Jurkat, Clone E6-1 (cell line): ENCODE measurements at places on chromosomes 11 and 22.
A peak's percentile ranks its signal among the peaks of the same experiment; 100 is the strongest.

- DNase-seq: no peak
Measured at GRCh38 chr22:44755417-44755816, 3.0 kb downstream of the ARHGAP8 start.

- no peak for DNase-seq
Measured at GRCh38 chr11:100629671-100630070, 57.4 kb upstream of the ARHGAP42 start.

- DNase-seq: no peak
Measured at GRCh38 chr11:19906126-19906525, 193.5 kb downstream of the NAV2 start.

- no peak for DNase-seq
Measured at GRCh38 chr22:45991098-45991497, 14.1 kb upstream of the WNT7B start.

- DNase-seq: no peak
Measured at GRCh38 chr11:40797981-40798380, 661.5 kb downstream of the LRRC4C start.

- DNase-seq: no peak
Measured at GRCh38 chr11:111938687-111939160, 1.6 kb downstream of the DIXDC1 start.

DNA sequence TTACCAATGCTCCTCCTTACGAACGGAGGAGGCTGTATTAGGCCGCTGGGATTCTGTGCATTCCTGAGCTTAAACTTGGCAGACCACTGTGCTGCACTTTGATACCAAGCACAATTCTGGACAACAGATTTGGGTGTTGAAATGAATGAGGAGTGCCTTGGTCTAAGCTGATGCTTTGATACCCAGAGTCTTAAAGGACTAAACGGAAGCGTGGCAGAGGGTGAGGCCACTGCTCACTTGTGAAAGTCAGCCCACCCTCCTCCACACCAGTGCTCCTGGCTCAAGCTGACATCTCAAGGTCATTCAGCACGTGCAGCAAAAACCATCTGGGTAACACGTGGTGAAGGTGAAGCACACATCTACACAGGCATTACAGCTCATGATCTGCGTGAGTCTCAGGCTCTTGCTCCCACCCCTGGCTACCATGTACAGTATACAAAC lies 85.9 kb downstream of the MICAL3 start:
- DNase-seq: no peak

DNA sequence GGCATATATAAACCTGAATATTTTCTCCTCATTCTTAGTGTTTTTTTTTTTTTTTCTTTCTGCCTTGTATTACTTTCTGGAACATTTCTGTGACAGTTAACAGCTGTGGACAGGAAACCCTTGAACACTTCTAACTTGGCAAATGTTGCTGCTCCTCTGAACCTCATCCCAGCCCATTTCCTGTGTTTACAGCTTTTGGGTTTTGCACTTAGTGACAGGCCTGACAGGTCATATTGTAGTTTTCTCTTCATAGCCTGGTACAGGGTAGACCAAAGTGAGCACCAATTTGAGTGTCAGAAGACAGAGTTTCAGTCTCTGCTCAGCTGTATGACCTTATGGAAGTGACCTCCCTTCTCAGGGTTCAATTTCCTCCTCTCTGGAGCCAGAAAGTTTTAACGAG lies 91.6 kb downstream of the STIM1 start:
- DNase-seq: peak; percentile 98
